GM10248 (cell line): ENCODE measurements at places on chromosomes 4 and X.

GRCh38 chr4:118712872-118713271, 27.7 kb downstream of the METTL14 start:
- no peak for DNase-seq

DNA sequence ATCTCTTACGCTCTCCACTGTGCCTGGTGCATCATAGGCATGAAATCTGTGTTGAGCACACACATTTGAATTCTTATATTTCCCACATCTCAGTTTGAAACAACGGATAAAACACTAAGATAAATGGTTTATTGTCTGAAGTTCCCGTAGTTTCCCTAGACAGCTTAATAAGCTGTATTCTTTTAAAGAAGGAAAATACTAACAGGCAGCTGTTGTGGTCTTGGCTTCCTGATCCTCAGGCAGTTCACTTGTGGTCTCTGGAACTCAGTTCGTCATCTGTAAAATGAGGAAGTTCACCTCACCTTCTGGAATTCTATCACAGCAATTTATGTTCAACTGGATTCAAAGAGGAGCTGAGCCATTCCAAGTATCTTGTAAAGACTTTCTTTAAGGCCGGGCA, 1805.6 kb upstream of the TENM3 start:
- no peak for DNase-seq

DNA sequence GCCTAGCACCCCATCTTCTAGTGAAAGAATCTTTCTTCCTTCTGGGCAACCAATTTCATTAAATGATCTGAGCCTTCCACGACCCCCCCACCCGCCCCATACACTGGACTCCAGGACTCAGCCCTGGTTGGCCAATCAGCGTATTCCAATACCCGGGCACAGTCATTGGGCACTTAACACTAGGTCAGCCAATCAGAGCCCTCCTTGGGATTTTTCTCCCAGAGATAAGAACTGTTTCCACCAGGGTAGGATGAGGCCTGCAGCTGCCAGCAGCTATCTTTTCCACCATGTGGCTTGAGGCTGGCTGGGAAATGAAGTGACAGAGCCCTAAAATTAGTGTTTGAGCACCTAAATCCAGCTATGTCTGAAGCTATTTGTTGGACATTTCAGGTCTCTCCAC, 418.8 kb downstream of the BCOR start:
- no peak for DNase-seq

- no peak for DNase-seq
Measured at GRCh38 chrX:2595258-2595657, 94.5 kb upstream of the DHRSX start.

DNA sequence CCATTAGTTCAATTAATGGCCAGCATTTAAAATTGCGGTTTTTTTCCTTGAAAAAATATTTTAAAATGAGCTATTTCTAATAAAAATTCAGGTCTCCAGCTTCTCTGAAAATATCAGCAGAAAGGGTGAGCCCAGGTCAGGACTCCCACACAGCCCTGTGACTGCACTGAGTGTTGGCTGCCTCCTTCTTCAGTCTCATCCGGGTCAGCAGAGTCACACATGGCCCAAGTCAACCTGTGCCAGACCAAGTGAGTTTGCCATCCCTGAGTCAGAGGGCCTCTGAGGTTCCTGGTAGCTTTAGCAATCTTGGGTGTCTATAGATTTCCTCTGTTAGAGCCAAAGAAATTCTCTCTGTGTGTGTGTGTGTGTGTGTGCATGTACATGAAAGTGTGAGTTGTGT, 22.1 kb upstream of the MSX1 start:
- no peak for DNase-seq

DNA sequence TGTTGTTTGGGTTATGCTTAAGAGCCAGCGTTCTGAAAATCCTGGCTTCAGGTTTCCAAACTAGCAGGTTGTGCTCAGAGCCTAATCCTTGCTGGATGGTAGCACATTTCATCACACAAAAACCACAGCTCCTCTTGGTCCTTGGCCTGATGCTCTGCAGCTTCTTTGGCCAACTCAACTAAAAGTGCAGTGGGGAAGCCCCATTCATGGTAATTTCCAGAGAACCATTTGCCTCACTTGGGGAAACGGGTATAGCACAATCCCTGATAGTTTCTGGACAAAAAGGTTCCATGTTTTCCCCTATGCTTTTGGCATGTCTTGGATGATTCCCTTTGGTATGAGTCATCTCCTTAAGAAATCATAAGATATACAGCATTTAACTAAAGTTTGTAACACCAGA, 78.7 kb downstream of the SYNPO2 start:
- no peak for DNase-seq
